ENCODE measurements at places on chromosomes 12 and 14.

GRCh38 chr12:45268672-45269411, 52.9 kb downstream of the ANO6 start:
- no peak for DNase-seq

GRCh38 chr12:27467641-27468040, 21.1 kb downstream of the SMCO2 start:
- no peak for DNase-seq

DNA sequence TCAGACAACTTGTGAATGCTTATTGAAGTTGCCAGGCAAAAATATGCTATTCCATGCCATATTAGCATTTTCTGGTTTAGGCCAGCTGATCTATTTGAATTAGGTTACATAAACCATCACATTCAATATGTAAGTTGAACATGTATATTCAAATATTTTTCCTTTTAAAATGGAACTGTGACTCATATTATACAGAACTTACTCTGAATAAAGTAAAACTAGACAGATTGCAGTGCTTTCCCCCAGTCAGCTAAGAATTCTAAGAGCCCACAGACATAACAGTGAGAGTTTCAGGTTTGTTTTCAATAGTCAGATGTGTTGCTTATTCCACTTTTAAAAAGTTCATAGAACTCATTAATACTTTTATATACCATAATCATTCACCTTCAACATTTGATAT, 119.8 kb downstream of the MGST1 start:
- DNase-seq = no peak

- no peak for DNase-seq
These were observed 223.9 kb upstream of the FLRT2 start for GRCh38 chr14:85306024-85306423.

DNA sequence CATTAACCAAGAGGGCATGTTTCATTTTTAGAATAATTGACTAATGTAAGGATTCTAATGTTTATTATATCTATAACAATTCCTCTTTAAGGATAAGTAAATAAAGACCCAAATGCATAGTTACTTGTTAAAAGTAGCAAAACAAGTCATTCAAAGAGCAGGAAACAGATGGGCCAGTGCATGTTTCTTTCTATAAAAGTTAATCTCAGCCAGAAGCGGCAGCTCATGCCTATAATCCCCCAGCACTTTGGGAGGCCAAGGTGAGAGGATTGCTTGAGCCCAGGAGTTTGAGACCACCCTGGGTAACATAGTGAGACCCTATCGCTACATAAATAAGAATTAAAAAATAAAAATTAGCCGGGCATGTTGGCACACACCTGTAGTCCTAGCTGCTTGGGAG, 391.0 kb upstream of the RGS6 start:
- no peak for DNase-seq

- DNase-seq = no peak
These were observed 9.1 kb downstream of the KRT8 start for GRCh38 chr12:52895726-52896189.

Measured in stimulated activated CD8-positive, alpha-beta memory T cell treated with anti-CD3 and anti-CD28 coated beads, Interleukin-12 subunit alpha, Interleukin-12 subunit beta, amount 100 ng/mL, for 4 hours (primary cell).